ENCODE measurements at places on chromosomes 1 and 21. TPM values are rescaled to one million over a fixed set of nuclear protein-coding genes. Genes with fewer than 3 reads are reported as not detected.

DNA sequence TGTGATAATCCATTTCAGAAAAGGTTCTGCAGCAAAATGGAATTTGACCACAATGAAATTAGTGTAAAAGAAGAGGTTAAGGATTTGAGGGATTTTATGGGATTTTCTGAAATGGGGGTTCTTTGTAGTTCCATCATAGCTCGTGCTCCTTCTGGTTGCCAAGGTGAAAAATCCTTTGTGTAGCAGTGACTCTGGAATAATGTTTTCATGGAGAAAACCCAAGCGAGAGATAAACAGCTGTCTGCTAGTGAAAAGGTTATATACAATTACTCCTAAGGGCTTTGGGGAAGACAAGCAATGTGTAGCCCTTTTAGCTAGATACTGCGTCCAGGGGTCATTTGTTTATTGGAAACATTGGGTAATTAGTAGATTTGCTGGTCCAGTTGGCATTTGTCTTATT lies 453.2 kb upstream of the DEPDC1 start:
- no peak for DNase-seq

DNA sequence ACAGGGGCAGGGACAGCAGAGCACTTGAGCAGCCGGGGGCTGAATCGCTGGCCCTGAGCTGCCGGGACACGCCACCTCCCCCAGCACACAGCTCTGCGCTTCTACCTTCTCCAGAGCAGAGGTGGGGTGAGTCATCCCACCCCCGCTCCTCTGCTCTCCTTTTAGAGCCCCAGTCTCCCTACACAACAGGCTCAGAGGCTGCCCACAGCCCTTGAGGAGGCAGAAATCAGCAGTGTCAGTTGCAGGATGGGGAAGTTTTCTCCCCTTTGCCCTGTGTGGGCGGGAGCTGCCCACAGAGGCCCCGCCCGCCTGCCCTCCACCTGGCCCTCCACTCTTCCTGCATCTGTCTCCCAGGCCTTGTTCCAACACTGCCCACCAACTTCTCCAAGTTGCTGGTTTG lies 94.6 kb downstream of the STUM start:
- peak; percentile 79 for DNase-seq

GRCh38 chr1:243793298-243793697 lies 56.7 kb downstream of the AKT3 start:
- no peak for DNase-seq

DNA sequence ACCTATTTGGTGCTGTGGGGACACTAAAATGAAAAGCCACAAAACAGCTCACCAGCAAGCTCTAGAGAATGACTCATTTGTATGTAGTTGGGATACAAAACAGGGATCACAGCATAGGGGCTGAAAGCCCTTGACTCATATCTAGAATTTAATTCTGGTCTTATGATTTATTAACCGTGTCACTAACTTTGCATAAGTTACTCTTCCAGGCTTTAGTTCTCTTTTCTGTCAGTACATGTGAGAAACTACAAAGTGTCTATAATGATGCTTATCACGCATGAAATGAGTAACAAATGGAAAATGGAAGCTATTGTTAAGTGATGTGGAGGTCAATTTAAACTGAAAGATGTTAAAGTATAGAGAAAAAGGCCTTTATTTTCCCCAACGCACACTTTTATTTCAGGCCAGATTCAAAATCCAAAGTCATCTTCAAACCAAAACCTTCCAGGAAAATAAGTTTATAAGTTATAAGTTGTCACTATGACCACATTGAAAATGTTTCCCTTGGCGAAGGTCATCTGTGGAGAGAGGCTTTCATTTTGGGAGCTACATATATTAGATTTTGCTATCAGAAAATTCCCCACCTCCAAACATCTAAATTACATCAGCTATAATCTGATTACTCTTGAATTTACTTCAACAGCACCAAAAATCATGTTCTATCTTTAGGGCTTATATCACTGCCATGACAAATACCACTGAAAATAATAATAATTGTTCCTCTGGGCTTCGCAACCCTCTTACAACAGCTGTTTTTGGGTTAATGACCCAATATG lies 430.5 kb downstream of the MRPL39 start:
- DNase-seq = peak; percentile 48

- DNase-seq = no peak
These were observed 14.7 kb upstream of the PTP4A2 start for GRCh38 chr1:31952825-31953220.

DNA sequence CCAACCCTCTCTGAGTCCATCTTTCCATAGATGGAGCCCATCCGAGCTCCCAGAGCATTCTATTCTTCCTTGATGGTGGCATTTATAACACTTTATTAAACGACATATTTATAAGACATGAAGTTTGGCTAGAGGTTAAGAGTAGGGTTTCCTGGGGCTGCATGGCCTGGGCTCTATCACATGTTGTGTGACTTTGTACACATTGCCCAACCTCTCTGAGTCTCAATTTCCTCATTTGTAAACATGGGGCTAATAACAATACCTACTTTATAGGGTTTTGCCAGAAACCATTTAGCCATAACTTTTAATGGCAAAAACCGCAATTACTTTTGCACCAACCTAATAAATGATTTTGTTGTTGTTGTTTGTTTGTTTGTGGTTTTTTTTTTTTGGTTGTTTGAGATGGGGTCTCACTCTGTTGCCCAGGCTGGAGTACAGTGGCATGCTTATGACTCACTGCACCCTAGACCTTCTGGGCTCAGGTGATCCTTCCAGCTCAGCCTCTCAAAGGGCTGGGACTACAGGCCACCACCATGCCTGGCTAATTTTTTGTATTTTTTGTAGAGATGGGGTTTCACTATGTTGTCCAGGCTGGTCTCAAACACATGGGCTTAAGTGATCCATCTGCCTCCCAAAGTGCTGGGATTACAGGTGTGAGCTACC lies 13.9 kb upstream of the ASAP3 start:
- DNase-seq = no peak

- DNase-seq = peak; percentile 47
These were observed 72.8 kb downstream of the PLEKHA6 start for GRCh38 chr1:204286831-204287421.

The NUAK2 gene
- total RNA-seq = 0.92 TPM

The SEMA4A gene
- 0.15 TPM for total RNA-seq

The VSIG8 gene
- not detected for total RNA-seq

The ZNF670 gene
- 10.8 TPM for total RNA-seq

The HES4 gene
- total RNA-seq = 17.7 TPM

All from H4 (cell line).